ENCODE measurements at places on chromosomes 5 and 9.

DNA sequence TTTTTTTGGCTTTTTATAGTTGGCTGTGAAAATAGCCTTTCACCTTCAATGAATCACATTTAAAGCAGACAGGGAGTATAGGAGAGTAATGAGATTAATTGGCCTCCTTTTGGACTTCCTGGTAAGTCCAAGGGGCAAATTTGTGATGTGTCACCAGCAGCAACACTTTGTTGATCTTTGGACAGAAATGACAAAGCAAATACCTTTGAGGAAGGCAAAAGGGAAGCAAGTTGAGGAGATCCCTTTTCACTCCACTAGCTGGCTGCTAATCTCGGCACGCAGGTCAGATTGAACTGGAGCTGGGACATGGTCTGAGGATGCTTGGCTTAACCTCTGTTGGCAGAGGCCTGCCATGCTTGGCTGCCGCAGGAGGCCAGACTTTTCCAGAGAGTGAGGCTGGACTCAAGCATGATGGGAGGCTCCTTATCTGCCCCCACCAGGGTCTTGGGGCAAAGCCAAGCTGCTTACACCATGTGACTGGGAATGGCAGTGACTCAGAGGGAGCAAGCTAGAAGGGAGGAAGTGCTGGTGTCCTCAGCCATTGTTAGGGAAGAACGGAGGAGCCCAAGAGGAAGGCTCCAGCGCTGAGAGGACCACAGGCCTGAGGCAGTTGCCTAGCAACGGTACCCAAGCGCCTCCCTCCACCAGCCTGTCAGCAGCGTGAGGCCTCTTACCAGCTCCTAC, 174.5 kb upstream of the MAP1B start:
- peak; percentile 86 for DNase-seq

DNA sequence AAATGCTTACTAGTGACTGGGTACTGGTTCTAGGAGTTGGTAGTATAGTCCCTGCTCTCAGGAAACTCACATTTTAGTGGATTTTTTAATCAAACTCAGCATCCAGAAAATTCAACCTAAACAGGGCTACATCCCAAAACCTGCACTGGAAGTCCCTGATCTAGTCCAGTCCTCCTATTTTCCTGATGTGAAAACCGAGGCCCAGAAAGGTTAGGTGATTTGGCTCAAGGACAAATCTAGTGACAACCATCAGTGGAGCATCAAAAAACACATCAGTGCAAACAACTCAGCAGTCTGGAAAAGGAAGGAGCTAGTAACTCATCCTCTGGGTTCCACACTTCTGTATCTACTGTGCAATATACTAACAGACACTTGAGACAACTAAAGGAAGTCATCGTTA, 38.2 kb downstream of the SERINC5 start:
- DNase-seq = no peak

DNA sequence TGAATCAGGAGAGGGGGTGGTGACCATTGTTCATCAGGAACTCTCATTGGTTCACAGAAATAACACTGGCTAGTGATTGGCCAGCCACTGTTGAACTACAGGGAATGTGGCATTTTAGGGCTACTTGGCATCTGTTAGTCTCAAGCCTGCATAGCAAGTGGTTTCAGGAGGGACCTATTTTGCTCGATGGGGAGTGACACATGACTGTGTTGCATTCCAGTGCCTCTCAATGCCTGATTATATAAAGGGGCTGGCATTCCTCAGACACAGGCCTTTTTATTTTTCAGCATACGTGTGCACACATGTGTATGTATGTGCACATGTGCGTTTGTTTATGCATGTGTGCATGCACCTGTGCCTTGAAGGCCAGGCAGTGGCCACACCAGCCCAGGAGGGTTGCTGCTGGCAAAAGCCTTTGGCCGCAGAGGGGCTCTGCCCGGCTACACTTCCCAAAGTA, 23.2 kb downstream of the FGD3 start:
- DNase-seq = no peak

DNA sequence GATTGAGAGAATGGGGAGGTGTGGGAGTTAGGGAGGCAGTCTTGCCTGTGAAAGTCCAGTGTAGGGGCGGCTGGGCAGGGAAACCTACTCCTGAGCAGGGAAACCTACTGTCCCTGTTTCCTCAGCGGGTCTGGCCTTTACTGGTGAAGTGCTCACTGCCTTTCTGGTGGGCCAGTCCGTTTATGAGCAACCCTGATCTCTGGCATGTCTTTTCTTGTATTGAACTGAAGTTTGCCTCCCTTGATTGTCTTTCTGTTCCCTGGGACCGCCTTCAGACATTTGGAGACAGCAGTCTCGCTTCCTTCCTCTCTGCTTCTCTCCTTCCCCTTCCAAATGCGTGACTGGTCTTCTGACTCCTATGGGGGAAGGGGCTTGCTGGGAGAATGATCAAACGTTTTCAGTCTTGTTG, 2.9 kb downstream of the SNX18 start:
- no peak for DNase-seq

- no peak for DNase-seq
Measured at GRCh38 chr9:93132287-93132927, 1.6 kb downstream of the NINJ1 start.

GRCh38 chr5:78367318-78367991, 7.0 kb downstream of the SCAMP1 start:
- no peak for DNase-seq

DNA sequence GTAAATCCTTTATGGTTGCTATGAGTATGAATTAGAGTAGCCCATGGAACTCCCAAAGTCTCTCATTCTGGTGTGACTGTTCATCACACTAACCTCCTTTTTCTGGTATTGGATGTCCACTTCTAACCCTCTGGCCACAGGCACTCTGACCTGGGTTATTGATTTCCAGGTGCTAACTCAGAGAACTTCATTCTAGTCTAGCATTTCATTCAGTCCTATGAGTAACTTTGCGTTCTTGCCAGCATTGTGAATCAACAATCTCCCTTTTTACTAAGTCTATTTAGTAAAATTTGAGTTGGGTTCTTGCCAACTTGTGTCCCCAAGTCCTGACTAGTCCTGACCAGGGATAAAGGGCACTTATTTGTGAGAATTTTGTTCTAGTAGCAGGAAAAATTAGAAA, 103.5 kb downstream of the SNX18 start:
- DNase-seq = no peak

- no peak for DNase-seq
Measured at GRCh38 chr5:55437859-55438206, 96.9 kb downstream of the PLPP1 start.

DNA sequence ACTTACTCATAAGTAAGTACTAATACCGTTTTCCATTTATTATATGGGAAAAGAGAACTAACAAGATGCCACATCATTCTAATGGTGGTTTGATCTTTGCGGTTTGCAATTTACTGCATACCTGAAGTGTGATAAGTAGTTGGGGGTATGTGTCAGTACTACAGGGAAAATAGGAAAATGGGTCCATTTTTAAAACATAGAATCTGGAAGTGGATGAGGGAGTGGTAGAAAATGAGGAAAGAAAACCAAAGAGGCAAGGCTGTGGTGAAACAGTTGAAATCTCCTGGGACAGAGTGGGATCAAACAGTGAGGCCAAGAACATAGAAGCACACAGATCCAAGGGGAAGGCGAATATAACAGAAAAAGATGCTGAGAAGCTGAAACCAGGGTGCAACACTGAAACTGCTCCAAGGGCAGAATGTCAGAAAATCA, 6.7 kb downstream of the ADAMTSL1 start:
- DNase-seq = no peak

DNA sequence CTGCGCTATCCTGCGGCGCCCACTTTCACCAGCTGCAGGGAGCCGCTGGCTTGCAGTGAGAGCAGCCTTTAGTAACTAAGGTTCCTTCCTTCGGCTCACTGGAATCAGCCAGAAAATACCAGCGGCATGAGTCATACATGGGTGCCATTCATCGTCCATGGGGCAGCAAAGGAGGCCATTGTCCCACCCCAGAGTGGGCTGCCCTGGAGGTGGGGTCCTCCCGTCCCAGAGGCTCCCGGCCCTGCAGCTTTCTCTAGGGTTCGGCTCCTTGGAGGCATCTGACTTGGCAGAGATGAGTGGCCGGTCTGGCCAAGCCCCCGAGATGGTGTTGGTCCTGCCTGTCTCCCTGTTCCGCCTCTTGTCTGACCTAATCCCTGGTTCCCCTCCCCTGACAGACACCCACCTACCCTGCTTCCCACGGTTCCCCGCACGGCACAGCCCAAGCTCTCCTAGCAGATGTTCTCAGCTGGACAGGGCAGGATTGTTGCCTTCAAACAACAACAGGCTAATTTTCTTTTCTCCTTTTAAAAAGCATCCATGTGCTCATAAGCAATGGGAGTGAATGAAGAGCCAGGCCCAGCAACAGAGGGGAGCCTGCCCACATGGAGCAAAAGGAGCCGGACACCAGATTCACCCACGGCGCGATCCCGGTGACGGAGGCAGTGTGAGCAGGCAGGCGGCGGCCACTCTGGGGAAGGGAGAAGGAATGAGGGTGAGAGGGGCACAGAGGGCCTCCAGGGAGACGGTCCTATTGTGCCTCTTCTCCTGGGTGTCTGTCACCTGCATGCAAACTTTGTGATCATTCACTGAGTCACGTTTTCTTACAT, 97.0 kb upstream of the COL5A1 start:
- no peak for DNase-seq

GRCh38 chr5:53392073-53392472, 88.4 kb upstream of the FST start:
- DNase-seq = no peak

DNA sequence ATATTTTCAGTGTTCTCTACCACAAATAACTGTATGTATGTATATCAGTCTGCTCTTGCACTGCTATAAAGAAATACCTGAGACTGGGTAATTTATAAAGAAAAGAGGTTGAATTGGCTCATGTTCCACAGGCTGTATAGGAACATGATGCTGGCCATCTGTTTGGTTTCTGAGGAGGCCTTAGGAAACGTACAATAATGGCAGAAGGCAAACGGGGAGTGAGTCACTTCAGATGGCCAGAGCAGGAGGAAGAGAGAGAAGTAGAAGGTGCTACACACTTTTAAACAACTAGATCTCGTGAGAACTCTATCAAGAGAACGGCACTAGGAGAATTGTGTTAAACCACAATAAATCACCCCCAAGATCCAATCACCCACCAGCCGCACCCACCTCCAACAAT, 121.7 kb downstream of the ADAMTS6 start:
- DNase-seq = no peak

- no peak for DNase-seq
Measured at GRCh38 chr9:135500525-135501260, at the start of gene MRPS2. Gene MRPS2 (plus strand): TSS chr9:135500682. CDS start chr9:135500711, 29 bp downstream.

- DNase-seq = no peak
Measured at GRCh38 chr5:140347360-140347759, 957 bp upstream of the HBEGF start.

DNA sequence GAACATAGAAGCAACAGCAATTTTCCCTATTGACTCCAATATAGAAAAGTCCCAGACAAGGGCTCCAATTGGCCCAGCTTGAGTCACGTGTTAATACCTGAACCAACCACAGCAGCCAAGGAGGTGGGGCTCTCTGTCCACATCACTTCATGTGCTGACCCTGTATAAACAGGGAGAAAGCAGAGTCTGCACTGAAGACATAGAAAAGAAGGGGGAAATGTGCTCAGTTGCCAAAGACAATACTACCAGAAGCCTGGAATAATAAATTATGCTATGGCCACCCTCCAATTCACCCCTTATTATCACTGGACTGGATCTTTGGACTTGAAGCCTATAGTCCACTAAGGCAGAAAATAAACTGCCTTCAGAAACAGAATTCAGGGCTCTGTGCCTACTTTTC, 275.4 kb downstream of the EPB41L4A start:
- DNase-seq = no peak

DNA sequence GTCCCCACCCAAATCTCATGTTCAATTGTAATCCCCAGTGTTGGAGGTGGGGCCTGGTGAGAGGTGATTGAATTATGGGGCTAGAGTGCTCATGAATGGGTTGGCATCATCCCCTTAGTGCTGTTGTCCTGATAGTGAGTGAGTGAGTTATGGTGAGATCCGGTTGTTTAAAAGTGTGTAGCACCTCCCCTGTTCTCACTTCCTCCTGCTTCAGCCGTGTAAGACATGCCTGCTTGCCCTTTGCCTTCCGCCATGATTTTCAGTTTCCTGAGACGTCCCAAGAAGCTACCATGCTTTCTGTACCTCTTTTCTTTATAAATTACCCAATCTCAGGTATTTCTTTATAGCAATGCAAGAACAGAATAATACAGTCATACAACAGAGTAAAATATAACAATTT, 742 bp upstream of the LECT2 start:
- no peak for DNase-seq

- DNase-seq = no peak
Measured at GRCh38 chr5:23742701-23743100, 235.3 kb downstream of the PRDM9 start.

DNA sequence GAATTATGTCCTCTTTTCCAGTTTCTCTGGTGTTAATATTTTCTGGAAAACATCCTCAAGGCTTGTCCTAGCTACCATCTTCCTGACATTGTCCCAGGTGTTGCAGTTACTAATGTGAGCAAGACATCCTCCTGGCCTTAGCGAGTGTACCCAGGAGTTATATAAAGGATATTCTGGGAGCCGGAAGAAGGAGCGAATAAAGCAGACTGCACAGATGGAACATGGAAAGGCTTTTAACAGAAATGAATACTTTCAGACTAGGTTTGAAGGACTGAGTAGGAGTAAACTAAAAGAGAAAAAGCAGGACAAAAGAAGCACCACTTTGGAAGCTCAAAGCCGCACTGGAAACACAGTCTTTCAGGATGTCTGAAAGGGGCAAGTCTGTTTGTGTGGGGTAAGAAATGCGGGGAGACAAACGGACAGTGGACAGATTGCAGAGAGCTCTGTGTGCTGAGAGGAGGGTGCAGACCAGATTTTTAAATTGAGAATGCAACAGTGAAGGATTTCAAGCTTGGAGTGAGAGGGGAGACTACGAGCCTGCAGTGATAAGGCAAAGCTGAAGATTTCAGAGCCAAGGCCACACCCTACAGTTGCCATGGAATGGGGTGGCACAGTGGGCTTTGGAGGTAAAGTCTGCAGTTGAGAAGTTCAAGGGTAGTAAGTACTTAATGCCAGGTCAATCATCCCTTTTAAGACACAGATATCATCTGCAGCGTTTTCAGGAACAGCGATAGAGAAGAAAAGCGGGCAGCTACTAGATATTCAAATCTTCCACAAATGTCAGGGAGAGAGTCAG, 94.1 kb upstream of the TAF11L2 start:
- DNase-seq = no peak

GRCh38 chr5:51433052-51433710, 49.9 kb downstream of the ISL1 start:
- no peak for DNase-seq

GRCh38 chr9:113888976-113889375, 12.9 kb downstream of the ZNF618 start:
- DNase-seq = no peak

Measured in epithelial cell of proximal tubule (primary cell).